Fibroblast of upper back skin (primary cell): ENCODE measurements at places on chromosomes 16 and 17.

DNA sequence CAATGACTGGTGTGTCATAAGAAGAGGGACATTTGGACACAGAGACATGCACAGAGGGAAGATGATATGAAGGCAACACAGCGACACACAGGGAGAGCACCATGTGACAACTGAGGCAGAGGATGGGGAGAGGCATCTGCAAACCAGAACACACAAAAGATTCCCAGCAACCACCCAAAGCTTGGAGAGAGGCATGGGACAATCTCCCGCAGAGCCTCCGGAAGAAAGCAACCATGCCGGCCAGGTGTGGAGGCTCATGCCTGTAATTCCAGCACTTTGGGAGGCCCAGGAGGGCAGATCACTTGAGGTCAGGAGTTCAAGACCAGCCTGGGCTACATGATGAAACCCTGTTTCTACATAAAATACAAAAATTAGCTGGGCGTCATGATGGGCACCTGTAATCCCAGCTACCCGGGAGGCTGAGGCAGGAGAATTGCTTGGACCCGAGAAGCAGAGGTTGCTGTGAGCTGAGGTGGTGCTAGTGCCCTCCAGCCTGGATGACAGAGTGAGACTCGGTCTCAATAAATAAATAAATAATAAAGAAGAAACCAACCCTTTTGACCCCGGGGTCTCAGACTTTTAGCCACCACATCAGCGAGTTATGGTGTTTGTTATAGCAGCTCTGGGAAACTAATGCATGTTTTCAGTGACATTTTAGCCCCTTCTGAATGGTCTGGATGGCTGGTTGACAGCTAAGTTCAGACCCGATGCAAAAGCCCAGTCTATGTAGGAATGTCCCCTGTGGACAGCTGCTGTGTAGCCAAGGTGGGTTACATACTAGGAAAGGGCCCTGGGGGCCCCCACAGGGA lies 13.8 kb upstream of the PLCG2 start:
- no peak for DNase-seq

GRCh38 chr17:73335591-73336407 lies 24.0 kb upstream of the CDC42EP4 start:
- no peak for DNase-seq

DNA sequence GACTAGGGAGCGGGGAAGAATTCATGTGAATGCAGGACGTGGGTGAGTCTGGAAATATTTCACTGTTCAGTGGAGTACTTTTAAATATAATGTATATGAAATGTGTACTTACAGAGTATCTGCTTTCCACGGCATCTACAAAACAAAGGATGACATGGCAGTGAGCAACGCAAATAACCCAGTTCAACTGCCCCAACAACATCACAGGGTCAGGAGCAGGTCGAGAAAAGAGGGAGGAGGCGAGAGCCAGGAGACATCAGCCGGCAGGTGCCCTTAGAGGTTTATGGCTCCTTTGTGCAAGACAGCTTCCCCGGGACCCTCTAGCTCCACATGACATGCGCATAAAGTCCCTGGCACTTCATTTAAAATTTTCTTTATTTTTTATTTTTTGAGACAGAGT lies 61.1 kb downstream of the PECAM1 start:
- no peak for DNase-seq

GRCh38 chr17:47895347-47895855 lies 635 bp upstream of the SP2 start:
- DNase-seq: no peak

GRCh38 chr17:28536532-28537218 lies 15.7 kb downstream of the UNC119 start:
- DNase-seq: no peak

DNA sequence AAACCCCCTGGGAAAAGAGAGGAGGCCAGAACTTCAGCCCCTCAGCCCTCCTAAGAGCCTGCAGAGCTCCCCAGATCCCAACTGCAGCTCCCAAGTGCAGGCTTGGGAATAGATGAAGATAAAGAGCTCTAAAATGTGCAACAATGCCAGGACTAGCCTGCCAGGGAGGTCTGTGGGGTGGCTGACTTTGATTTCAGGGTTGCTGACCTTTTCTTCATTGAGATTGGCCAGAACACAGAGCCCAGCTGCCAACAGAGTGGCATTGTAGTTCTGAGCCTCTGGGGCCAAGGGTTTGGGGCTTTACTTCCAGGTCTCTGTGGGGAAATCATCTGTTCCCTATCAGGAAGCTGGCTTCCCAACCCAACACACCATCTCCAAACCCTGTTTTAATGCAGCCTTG lies 120.6 kb downstream of the COPRS start:
- no peak for DNase-seq

- no peak for DNase-seq
Measured at GRCh38 chr16:8919089-8919933, 37.2 kb downstream of the LITAFD start.

GRCh38 chr16:85328676-85329058 lies 216.4 kb upstream of the CIBAR2 start:
- DNase-seq: no peak

GRCh38 chr17:18261659-18262058 lies 1.2 kb downstream of the MIEF2 start:
- no peak for DNase-seq

- DNase-seq: peak; percentile 13
Measured at GRCh38 chr16:56424791-56425438, 430 bp downstream of the AMFR start.

- no peak for DNase-seq
Measured at GRCh38 chr16:88489163-88489741, 36.2 kb downstream of the ZFPM1 start.

- DNase-seq: peak; percentile 7
Measured at GRCh38 chr16:29315046-29315445, 91.5 kb downstream of the NPIPB11 start.

- DNase-seq: peak; percentile 71
Measured at GRCh38 chr17:8563981-8564602, 66.4 kb downstream of the MYH10 start.

GRCh38 chr17:8289103-8289397 lies 580 bp downstream of the RANGRF start:
- no peak for DNase-seq

DNA sequence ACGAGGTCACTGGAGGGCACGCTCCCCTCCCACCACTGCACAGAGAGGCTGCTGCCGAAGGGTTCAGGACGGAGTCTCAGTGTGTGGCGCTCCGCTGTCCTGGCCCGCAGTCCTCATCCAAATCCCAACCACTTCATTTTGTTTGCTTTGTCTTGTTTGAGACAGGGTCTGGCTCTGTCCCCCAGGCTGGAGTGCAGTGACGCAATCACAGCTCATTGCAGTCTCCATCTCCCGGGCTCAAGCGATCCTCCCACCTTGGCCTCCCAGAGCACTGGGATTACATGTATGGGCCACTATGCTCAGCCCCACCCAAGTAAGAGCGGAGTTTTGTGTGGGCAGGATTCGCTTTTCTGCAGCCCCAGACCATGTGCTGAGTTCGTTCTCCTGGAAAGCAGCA lies 12.7 kb downstream of the UNKL start:
- no peak for DNase-seq

DNA sequence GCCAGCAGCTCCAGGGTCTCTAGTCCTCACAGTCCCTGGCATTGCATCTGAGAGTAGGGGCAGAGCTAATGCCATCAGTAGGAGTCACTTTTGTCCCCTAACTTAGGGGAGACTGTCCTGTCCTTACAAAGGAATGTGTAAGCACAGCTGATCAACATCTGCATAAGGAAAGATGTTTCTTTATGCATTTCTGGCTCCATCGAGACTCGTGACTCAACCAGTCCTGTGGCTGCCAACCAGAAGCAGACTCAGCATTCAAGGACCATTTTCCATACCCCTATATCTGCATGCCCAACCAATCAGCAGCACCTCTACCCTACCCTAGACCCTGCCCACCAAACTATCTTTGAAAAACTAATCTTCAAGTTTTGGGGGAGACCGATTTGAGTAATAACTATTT lies 8.2 kb upstream of the MPP2 start:
- DNase-seq: no peak
